ENCODE measurements at places on chromosomes 11 and 22.

GRCh38 chr11:69013009-69013951 lies at the start of gene MRGPRF:
Gene MRGPRF, minus strand, starts transcription at chr11:69013246. Its CDS starts 3,345 bp downstream, at chr11:69009901.
- no peak for DNase-seq

DNA sequence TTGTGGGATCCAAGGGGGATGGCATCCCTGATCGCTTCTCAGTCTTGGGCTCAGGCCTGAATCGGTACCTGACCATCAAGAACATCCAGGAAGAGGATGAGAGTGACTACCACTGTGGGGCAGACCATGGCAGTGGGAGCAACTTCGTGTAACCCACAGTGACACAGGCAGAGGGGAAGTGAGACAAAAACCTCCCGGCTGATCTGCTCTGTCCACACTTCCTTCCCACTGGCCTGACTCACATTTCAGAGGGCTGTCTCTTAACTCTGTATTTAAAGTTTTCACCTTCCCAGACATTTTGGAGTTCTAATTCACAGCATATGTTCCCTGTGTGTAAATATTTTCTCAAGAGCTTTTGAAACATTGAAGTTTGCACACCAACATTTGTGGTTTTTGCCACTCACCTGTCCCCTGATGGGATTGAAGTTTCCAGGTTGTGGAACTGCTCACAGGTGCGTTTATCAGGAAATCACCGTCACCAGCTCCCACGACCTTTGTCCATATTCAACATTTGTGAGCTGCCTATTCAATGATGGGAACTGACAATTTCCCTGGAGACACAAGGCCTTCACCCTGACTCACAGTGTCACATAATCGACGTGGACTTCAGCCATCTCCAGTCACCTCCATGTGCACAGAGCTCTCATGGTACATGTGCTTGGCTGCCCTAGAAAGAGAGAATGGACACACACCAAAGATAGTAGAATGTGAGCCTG lies 99.2 kb downstream of the VPREB1 start:
- DNase-seq = no peak

GRCh38 chr11:100404907-100405306 lies 282.2 kb upstream of the ARHGAP42 start:
- DNase-seq = no peak

DNA sequence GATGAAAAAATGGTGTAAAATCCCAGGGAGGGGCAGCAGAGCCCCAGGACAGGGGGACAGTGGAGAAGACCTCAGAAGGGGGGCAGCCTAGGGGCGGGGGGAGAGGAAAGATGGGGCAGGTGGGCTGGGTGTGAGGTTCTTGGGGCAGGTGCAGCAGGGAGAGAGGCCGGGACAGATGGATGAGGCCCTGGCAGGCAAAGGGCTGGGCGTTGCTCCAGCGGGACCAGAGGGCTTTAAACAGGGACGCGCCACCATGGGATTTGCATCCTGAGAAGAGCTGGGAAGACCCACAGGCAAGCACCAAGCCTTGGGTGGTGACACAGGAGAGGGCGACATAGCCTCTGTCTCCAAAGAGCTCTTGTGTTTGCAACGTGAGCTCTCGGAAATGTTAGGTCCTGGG lies 1342.8 kb downstream of the TBC1D22A start:
- no peak for DNase-seq

GRCh38 chr11:121575250-121575962 lies 122.6 kb upstream of the SORL1-AS1 start:
- DNase-seq = no peak

GRCh38 chr11:57370251-57370650 lies 10.7 kb downstream of the PRG3 start:
- no peak for DNase-seq

- DNase-seq = no peak
Measured at GRCh38 chr11:119663279-119663678, 65.7 kb downstream of the NECTIN1 start.

DNA sequence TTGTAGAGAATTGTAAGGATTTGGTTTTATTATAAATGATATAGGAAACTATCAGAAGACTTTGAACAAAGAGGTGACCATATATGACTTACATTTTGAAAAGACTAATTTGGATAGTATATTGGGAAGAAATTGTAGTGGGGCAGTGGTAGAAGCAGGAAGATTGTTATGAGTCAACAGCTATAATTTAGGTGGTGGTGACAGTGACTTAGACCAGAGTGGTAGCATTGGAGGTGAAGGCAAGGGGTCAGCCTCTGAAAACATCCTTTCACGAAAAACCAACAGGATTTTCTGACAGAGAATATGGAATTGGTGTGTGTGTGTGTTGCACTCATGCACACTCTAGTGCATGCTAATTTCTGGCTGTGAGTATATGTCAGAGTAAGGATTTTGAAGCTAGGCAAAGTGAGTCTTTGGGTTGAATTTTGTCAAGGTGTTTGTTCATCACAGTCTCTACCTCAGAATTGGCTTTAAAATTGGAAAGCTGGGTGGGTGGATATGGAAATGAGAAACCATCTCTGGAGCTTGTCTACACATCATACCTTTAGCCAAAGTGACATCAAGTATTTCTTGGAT lies 8.2 kb upstream of the HBE1 start:
- no peak for DNase-seq

- DNase-seq = no peak
Measured at GRCh38 chr11:68074584-68075352, 35.9 kb downstream of the TCIRG1 start.

DNA sequence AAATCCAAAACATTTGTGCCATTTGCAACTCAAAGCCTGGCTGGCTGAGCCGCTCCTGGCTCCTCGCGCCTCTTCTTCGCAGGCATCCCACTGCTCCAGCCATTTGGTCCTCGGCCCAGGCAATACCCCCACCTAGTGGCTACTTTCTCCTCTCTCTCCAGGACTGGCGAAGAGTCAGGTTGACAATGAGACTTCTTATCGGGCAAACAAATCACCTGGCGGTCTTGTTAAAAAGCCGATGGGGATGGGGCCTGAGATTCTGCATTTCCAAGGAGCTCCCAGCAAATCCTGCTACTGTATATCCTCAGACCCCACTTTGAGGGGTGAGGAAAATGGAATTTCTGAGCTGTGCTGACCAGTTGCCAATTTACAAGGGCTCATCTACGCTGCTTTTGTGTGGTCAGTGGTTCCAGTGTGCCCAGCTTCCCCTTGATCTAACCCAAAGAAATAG lies 89.0 kb downstream of the ISX start:
- no peak for DNase-seq

Data from effector memory CD8-positive, alpha-beta T cell (primary cell).